ENCODE measurements at places on chromosomes 4 and X.

- no peak for DNase-seq
Measured at GRCh38 chr4:165096776-165097175, 15.9 kb downstream of the TMEM192 start.

GRCh38 chrX:119667111-119667878, 25.7 kb downstream of the SEPTIN6 start:
- DNase-seq, result no peak

DNA sequence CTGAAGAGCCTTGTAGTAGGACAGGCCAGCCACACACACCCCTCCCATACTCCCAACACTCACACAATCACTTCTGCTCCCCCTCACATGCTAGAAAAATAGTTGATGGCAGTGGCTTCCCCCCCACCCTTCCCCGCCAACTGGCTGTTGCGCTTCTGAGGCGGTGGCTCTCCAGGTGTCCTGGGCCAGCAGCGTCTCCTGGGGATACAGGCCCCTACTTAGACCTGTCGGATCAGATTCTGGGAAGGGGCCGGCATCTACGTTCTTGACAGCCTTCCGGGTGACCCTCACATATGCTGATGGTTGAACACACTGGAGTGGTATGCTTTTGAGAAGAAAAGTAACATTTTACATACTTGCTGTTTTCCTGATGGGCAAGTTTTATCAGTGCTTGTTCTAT, 39.9 kb downstream of the TNIP2 start:
- DNase-seq, result no peak

- no peak for DNase-seq
Measured at GRCh38 chr4:48799157-48799556, 19.1 kb upstream of the FRYL start.

GRCh38 chr4:113675731-113676697, 85.5 kb downstream of the CAMK2D start:
- DNase-seq, result no peak

DNA sequence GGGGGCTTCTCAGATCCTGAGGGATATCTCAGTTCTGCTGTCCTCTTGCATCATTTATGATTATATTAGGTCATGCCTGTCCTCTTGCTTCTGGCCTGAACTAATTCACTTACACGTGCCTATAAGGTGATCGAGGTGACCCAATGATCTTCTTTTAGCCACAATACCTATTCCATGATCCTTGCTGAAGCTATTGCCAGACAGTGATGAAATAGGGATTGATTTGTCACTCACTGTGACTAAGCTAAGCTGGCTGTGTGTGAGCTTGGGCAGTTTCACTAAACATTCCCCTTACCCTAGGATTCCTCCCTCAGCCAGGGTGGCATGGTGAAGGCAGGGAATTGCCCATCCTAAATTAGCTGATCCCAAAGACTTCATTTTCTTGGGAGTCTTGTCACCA, 19.0 kb downstream of the HADH start:
- DNase-seq, result no peak
